T-helper 17 cell (primary cell): ENCODE measurements at places on chromosomes 12 and 14.
A peak's percentile ranks its signal among the peaks of the same experiment; 100 is the strongest.

GRCh38 chr12:4244868-4245267, 28.7 kb upstream of the CCND2 start:
- no peak for DNase-seq
- peaks cover 6% of the 10 kb centered on the region for H3K4me1 ChIP-seq
- H3K27me3 ChIP-seq: peaks cover 31% of the 10 kb centered on the region
- H3K27ac ChIP-seq: peak overlapping the region; percentile 29

- H3K36me3 ChIP-seq: no peaks in the 10 kb centered on the region
- H3K4me1 ChIP-seq: no peaks in the 10 kb centered on the region
- H3K27me3 ChIP-seq: no peaks in the 10 kb centered on the region
- no peak overlapping the region for H3K27ac ChIP-seq
- DNase-seq: no peak
- H3K4me3 ChIP-seq: no peak overlapping the region
These were observed 26.8 kb downstream of the CEP170B start for GRCh38 chr14:104891664-104892530.

DNA sequence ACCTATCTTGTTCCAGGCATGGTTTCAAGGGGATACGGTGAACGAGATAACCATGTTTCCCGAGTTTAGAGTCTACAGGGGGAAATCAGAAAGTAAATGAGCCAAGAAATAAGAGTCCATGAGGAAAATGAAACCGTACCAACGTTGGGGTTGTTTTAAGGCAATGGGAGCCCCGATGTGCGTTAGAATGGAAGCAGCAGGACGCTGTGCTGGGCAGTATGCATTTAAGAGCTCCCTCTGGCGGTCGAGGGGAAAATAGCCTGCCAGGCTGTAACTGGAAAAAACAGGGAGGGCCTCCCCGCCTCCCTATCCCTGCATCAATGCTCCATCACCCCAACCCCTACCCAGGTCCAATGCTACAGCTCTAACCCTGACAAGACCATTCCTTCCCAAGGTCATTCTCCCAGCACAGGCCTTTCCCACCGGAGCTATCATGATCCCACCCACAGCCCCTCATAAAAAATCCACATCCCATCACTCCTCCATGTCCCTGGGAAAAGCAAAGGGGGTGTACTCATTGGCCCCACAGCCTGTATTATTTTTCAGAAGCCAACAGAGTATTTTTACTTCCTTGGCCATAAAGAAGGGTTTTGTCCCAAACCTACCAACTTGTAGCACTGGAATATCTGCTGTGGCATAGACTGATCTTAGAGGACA, 226.3 kb upstream of the NOS1 start:
- no peaks in the 10 kb centered on the region for H3K4me1 ChIP-seq

GRCh38 chr14:56870336-56870735, 60.1 kb upstream of the OTX2 start:
- peaks cover 5% of the 10 kb centered on the region for H3K27me3 ChIP-seq
- no peak overlapping the region for H3K27ac ChIP-seq
- DNase-seq: no peak
- no peak overlapping the region for H3K4me3 ChIP-seq

- DNase-seq: no peak
- no peak within 1 kb of the TSS for H3K27ac ChIP-seq
- peak within 1 kb of the TSS; percentile 88 for H3K4me3 ChIP-seq
- H3K27me3 ChIP-seq: peaks cover 70% of the 10 kb centered on the region
- peaks cover 6% of the 10 kb centered on the region for H3K36me3 ChIP-seq
- H3K4me1 ChIP-seq: peaks cover 8% of the 10 kb centered on the region
These were observed at the start of gene TBC1D30 for GRCh38 chr12:64824500-64825142. Gene TBC1D30, plus strand, starts transcription at chr12:64824647. Its CDS starts 233 bp downstream, at chr12:64824880.
